ENCODE measurements at places on chromosomes 7 and 10. TPM values are rescaled to one million over a fixed set of nuclear protein-coding genes. Genes with fewer than 3 reads are reported as not detected.

The CUEDC2 gene
- total RNA-seq, result 63.8 TPM

The ADRA2A gene
- 1.8 TPM for total RNA-seq

The NKX2-3 gene
- 0.54 TPM for total RNA-seq

The RBP3 gene
- total RNA-seq, result not detected

DNA sequence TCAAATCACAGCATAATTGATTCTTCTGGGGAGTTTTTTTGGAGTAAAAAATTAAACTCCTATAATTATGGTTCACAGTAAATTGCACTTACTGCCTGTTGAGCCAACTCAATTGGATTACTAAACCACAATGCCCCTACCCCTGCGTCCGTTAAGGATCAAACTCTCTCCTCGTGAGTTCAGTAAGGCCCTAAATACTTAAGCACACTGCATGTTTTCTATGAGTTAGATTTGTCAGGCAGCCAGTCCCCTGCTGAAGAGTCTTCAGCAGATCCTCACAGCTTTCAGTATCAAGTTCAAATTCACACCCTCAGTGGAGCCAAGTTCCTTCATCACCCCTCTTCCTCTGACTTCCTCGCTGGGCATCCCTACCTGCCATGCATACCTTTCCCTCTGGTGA is 275.0 kb upstream of the BMPER start:
- H3K4me1 ChIP-seq, result peaks cover 25% of the 10 kb centered on the region
- H3K36me3 ChIP-seq, result no peaks in the 10 kb centered on the region
- no peak overlapping the region for H3K4me3 ChIP-seq
- no peaks in the 10 kb centered on the region for H3K27me3 ChIP-seq
- ATAC-seq, result no peak
- H3K27ac ChIP-seq, result no peak overlapping the region

GRCh38 chr10:130022511-130023299 is 58.6 kb upstream of the EBF3 start:
- no peak overlapping the region for H3K27ac ChIP-seq
- ATAC-seq, result no peak
- no peak overlapping the region for H3K4me3 ChIP-seq
- H3K27me3 ChIP-seq, result peaks cover 19% of the 10 kb centered on the region

DNA sequence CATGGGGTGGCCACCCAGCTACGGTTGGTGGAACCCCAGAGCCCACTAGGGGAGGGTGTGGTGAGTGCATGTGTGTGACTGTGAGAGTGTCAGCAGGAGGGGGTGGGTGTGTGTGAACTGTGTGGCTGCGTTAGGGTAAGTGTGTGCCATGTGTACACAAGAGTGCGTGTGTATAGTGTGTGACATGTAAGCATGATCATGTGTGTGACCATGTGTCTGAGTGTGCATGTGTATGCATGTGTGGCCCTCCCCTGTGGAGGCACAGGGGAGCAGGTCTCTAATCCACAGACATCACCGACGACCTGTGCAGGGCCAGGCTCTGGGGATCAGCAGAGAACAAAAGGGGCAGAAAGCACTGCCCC is 3.5 kb upstream of the CFAP46 start:
- peaks cover 66% of the 10 kb centered on the region for H3K27me3 ChIP-seq
- no peak overlapping the region for H3K4me3 ChIP-seq
- ATAC-seq, result no peak
- peaks cover 17% of the 10 kb centered on the region for H3K4me1 ChIP-seq
- no peak overlapping the region for H3K27ac ChIP-seq

GRCh38 chr7:19269301-19269700 is 124.1 kb upstream of the FERD3L start:
- no peaks in the 10 kb centered on the region for H3K4me1 ChIP-seq
- no peaks in the 10 kb centered on the region for H3K36me3 ChIP-seq
- no peak overlapping the region for H3K4me3 ChIP-seq
- ATAC-seq, result no peak
- H3K27ac ChIP-seq, result no peak overlapping the region

- ATAC-seq, result no peak
- no peak overlapping the region for H3K4me3 ChIP-seq
- no peaks in the 10 kb centered on the region for H3K4me1 ChIP-seq
These were observed 81.9 kb downstream of the SKAP2 start for GRCh38 chr7:26782501-26782900.

- H3K27me3 ChIP-seq, result no peaks in the 10 kb centered on the region
- no peak for ATAC-seq
- peaks cover 42% of the 10 kb centered on the region for H3K4me1 ChIP-seq
- H3K36me3 ChIP-seq, result no peaks in the 10 kb centered on the region
- H3K4me3 ChIP-seq, result peak overlapping the region; percentile 91
These were observed 1.2 kb upstream of the GDI2 start for GRCh38 chr10:5814110-5815107.

DNA sequence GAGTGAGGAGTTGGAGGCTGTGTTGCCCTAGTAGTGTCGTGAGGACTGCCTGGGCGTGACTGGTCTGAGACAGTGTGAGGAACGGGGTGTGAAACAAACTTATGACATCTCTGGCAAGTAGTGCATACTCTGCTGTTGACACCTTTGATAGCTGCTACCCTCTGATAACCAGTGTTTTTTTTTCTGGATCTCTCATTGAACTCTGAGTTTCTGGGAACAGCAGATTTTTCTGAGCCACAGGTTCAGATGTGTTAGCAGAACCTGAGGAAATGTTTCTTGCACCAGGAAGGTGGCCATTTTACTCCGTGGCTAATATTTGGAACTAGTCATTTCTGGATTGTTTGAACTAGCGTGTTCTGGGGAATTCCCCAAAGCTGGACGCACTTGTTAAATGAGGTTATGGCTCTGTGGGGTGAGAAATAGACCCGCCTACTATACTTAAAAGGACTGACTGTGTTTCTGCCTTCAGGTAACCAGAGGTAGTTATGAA is 52.9 kb downstream of the AUTS2 start:
- H3K36me3 ChIP-seq, result no peaks in the 10 kb centered on the region
- peaks cover 8% of the 10 kb centered on the region for H3K4me1 ChIP-seq
- H3K27me3 ChIP-seq, result no peaks in the 10 kb centered on the region
- no peak overlapping the region for H3K27ac ChIP-seq
- ATAC-seq, result no peak
- H3K4me3 ChIP-seq, result no peak overlapping the region

DNA sequence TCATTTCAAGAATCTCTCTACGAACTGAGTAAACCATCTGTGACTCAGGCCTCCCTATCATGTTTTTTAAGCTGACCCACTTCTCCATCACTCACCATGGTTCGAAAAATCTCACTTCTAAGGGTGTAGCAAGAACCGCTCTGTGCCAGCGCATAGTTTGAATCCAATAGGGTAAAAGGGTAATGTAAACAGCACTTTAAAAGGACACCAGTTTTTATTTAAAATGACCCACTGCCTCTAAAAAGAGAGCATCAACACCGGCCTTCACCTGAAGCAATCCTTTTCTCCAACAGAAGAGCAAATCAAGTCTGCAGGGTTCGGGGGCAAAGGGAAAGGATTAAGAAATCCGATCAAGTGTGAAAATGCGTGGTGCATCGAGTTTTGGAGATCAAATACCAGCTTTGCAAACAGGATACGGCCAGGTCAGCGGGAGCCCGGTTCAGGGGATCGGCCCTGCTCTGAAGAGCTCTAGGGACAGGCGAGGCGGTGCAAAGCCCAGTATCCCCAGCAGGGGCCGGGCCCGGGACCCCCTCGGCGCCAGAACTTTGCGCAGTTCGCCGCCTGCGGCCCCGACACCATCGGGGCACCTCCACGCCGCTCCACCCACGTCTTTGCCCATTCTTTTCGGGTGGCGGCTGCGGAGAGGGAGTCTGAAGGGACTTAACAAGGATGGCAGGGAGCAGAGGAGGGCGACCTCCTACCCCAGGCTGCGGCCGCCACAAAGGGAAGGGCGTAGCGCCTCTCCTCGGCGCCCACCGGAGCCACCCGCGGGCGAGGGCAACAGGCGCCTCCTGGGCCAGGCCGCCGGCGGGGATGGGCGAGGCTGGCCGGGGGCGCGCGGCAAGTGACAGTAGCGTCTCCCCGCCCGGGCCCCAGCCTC is 842 bp downstream of the NMT2 start:
- H3K4me3 ChIP-seq, result peak overlapping the region; percentile 71
- H3K27me3 ChIP-seq, result no peaks in the 10 kb centered on the region
- no peaks in the 10 kb centered on the region for H3K36me3 ChIP-seq
- peaks cover 13% of the 10 kb centered on the region for H3K4me1 ChIP-seq
- peak; percentile 37 for ATAC-seq
- peak overlapping the region; percentile 57 for H3K27ac ChIP-seq

DNA sequence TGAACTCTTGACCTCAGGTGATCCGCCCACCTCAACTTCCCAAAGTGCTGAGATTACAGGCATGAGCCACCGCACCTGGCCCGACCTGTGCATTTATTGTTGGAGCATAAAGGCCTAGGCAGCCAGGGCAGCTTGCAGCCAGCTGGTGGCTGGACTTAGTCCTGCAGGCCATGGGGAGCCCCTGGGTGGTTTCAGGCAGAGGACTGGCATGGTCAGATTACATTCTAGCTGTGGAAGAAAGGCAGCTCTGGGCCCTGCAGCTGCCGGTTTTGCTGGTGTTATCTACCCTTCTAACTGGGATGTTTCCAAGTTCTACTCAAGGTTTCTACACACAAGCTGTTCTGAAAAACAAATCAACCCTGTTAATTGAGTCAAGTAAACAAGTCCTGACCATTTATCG is 22.7 kb upstream of the MKRN1 start:
- H3K36me3 ChIP-seq, result no peaks in the 10 kb centered on the region
- no peak for ATAC-seq
- H3K27me3 ChIP-seq, result no peaks in the 10 kb centered on the region
- H3K4me1 ChIP-seq, result peaks cover 5% of the 10 kb centered on the region

Data from gastroesophageal sphincter (tissue), 4 donors.